OCI-LY7 (cell line): ENCODE measurements at places on chromosomes 3 and 15. TPM values are rescaled to one million over a fixed set of nuclear protein-coding genes. Genes with fewer than 3 reads are reported as not detected.

The JAGN1 gene
- 29.5 and 32.1 TPM in 2 replicates for total RNA-seq

The TMEM44 gene
- total RNA-seq = 22.9 and 25.7 TPM in 2 replicates

The RAB11A gene
- total RNA-seq = 196 and 197 TPM in 2 replicates

The CRTC3 gene
- total RNA-seq = 12.4 and 14.7 TPM in 2 replicates

DNA sequence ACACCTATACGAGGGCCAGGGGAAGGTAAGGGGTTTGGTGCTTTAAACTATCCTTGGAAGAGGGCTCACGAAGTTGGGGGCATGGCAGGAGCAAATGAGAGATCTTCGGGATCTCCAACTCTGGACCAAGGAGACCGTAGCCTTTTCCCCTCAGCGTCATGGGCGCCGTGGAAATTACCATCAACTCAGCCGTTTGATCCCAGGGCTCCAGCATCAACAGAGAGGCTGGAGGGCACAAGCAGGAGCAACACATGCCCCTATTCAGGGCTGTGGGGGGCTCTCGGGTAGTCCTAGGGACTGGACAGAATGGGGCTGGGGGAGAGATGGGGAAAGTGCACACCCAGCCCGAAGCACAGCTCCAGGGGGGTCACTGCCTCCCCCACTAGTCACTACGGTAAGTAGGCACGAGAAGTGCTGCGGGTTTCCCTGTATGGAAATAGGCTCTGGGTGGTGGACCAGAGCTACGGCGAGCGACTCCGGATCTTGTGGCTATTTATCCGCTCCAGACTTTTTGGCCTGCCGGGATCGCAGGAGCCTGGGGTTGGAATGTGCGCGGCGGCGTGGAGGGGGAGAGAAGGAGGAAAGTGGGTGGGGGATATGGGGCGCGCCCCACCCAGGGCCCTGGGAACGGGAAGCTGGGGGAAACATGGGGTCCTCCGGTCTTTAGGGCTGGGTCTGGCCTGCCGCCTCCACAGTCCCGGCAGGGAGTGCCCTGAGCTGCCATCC lies 539 bp upstream of the LAMB2 start:
- no peak for DNase-seq

DNA sequence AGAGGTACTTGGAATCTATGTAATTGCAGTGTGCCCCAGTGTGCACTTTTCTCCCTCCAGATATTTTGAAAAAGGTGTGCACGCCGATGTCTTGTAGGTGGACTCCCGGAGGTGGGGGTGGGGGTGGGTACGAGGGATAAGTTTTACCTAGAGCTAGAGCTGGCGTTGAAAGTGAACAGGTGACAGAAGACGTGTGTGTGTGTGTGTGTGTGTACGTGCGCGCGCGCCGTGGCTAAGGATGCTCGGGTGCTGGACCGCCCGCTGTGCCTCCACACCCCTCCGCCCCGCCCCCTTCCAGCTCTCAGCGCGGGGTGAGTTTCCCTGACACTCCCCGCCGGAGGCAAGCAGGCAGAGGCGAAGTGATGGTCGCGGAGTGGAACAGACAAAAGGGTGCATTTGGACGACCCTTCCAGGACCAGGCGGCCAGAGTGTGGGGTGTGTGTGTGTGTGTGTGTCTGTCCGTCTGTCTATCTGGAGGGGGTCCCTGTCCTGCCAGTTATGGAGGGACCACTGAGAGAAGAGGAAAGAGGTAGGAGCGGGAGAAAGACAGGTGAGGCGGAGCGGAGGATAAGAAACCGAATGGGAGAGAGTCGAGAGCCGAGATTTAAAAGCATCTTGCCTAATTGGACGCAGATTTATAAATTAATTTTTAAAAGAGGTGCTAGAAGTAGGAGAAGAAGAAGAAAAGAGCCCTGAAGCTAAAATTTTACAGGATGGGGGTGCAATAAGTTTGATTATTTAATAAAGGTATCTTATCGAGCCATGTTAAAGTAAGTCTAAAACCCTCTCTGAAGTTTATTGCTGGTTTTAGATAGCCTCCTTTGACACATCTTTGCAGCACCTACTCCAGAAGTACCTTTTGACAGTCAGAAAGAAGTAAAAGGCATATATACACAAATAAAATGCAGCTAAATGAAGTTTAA lies 335.8 kb upstream of the THRB start:
- no peak for DNase-seq
